ENCODE measurements at places on chromosomes 1 and 21. TPM values are rescaled to one million over a fixed set of nuclear protein-coding genes. Genes with fewer than 3 reads are reported as not detected.

ILDR2 gene
- 15.5 TPM for polyA plus RNA-seq

PKP1 gene
- 0.06 TPM for polyA plus RNA-seq

CDC42SE1 gene
- 75.4 TPM for polyA plus RNA-seq

TMEM201 gene
- polyA plus RNA-seq, result 19.1 TPM

DNA sequence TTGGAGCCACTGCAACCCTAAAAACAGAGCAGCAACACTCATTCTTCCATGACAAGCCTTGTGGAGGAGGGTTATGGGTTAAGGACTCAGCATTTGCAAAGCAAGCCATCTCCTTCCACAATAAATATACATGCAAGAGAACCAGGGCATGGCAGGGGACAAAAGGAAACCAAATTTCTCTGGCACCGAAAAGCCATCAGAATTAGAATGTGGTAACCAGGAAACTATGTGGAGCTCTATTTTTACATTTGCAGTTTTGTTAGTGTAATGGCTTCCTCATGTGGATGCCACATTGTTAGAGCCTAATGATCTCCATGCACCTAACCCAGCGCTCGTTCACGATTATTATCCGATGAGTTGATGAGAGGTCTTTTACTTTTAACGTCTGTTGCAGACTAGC is 91.7 kb downstream of the NAV1 start:
- DNase-seq, result no peak

GRCh38 chr1:178323067-178323466 is 173.7 kb downstream of the CLEC20A start:
- DNase-seq, result no peak

DNA sequence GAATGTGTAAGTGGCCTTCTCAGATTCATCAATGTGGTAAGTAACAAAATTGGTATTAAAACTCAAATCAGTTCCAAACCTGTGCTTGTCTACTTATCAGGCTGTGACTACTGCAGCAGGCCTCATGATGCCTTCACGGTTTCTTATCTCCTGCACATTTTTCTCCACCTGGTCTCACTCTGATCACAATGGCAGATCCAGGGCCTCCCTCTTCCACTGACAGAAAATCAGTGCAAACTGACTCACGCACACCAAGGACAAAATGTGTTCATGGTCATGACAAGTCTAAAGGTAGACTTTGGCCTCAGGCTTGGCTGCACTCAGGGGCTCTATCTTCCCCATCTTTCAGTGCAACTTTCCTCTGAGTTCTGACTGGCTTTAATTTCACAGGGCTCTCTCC is 56.7 kb upstream of the ATP1A1 start:
- no peak for DNase-seq

GRCh38 chr1:94973309-94973922 is 46.5 kb upstream of the CNN3 start:
- no peak for DNase-seq

DNA sequence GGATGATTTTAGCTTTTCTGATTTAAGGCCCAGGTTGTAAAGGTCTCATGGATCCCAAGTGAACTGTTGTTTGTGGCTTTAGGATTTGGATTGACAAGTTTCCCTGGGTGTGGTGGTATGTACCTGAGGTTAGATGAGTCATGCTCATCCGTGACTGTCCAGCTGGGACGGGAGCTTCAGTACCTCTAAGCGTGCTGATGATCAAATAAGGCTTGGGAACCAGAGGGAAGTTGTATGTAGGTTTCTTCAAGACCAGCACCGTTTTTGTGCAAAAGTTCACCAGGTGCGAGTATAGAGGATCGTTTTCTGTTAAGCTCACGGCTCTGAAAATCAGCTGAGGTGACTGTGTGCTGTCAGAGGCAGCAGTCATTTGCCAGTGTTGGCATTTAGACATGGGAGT is 19.8 kb downstream of the PLA2G2E start:
- no peak for DNase-seq

GRCh38 chr21:14080764-14081096 is 130.0 kb downstream of the LIPI start:
- no peak for DNase-seq

DNA sequence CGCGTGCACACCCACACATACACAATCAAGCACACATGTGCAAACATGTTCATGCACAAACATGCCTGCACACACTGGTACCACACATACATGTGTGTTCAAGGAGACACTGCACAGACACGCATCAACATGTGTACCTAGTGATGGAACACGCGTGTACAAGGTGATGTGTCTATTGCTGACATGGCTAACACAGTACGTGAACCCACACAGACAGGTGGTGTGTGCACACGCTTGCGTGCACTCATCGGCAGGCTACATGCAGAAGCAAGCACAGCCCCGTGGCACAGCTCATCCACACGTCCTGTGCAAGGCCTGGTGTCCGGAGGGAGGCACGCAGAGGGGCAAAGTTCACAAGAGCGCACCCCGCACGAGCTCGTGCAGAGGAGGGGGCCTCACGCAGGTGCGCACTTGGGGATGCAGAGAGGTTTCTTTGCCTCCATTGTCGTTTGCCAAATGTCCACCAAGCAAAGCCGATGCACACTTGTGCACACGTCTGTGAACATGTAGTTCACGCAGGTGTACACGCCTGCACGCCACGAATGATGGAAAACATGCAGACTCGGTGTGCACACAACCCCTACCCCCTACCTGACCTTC is 969 bp downstream of the ACAP3 start:
- DNase-seq, result no peak

- DNase-seq, result no peak
Measured at GRCh38 chr21:33789697-33790096, 125.9 kb downstream of the ATP5PO start.

DNA sequence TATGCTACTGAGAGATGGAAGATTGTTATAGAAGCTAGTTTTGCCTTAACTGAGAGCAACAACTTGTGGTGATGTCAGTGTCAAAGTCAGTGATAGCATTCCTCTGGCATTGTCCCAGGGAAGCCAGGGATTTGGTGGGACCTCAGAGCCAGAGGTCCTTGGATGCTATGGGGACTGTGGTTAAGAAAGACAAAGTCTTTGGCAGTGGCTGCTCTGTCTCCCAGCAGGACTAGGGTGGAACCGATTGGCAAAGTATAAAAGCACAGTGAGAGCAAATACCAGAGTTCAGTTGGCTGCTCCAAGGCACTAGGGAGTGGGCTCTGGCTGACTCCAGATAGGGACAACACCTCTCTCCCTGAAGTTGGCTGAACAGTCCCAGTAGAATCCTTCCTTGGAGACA is 104.8 kb downstream of the GDAP2 start:
- DNase-seq, result no peak

GRCh38 chr1:240608707-240609106 is 3.2 kb downstream of the GREM2 start:
- no peak for DNase-seq

- no peak for DNase-seq
Measured at GRCh38 chr1:181060066-181060465, 26.3 kb downstream of the MR1 start.
